ENCODE measurements at places on chromosomes 11 and 22. TPM values are rescaled to one million over a fixed set of nuclear protein-coding genes. Genes with fewer than 3 reads are reported as not detected.

The CATSPER1 gene
- polyA plus RNA-seq, result not detected

The RIMBP3C gene
- 0.07 TPM for polyA plus RNA-seq

The PRRG4 gene
- polyA plus RNA-seq, result not detected

The PDE3B gene
- 13.1 TPM for polyA plus RNA-seq

The HORMAD2 gene
- polyA plus RNA-seq, result 1.2 TPM

The TBCEL gene
- 16.5 TPM for polyA plus RNA-seq

The NCF4 gene
- polyA plus RNA-seq, result not detected

The C11orf91 gene
- polyA plus RNA-seq, result not detected

The VWA5A gene
- 87.3 TPM for polyA plus RNA-seq

The SHISAL1 gene
- polyA plus RNA-seq, result 21.6 TPM

The ENTHD1 gene
- not detected for polyA plus RNA-seq

The SLC22A8 gene
- polyA plus RNA-seq, result not detected

The NEU3 gene
- 16.9 TPM for polyA plus RNA-seq

The CCDC87 gene
- polyA plus RNA-seq, result 0.48 TPM

The KDM4D gene
- 1.5 TPM for polyA plus RNA-seq

The ADAMTS8 gene
- 0.12 TPM for polyA plus RNA-seq

The ZNF70 gene
- 1.3 TPM for polyA plus RNA-seq

The PRG3 gene
- polyA plus RNA-seq, result not detected

The SESN3 gene
- 9.4 TPM for polyA plus RNA-seq

The ARHGAP42 gene
- 0.64 TPM for polyA plus RNA-seq

The LINC01488 gene
- polyA plus RNA-seq, result not detected

The TBX1 gene
- not detected for polyA plus RNA-seq

The TSKU gene
- polyA plus RNA-seq, result 6.5 TPM

The LIF gene
- not detected for polyA plus RNA-seq

The TMEM218 gene
- polyA plus RNA-seq, result 70.0 TPM

The OR52N4 gene
- not detected for polyA plus RNA-seq

The SYT13 gene
- 65.4 TPM for polyA plus RNA-seq

The UBQLN3 gene
- polyA plus RNA-seq, result not detected

The BTG4 gene
- polyA plus RNA-seq, result not detected

The OR2D2 gene
- polyA plus RNA-seq, result not detected

The IGSF22 gene
- 0.90 TPM for polyA plus RNA-seq

The TMEM126B gene
- 111 TPM for polyA plus RNA-seq

The SMIM35 gene
- 0.12 TPM for polyA plus RNA-seq

The BIRC3 gene
- polyA plus RNA-seq, result not detected

The UPK3A gene
- polyA plus RNA-seq, result not detected

The CEND1 gene
- polyA plus RNA-seq, result 11.8 TPM

The HMGXB4 gene
- polyA plus RNA-seq, result 20.0 TPM

The GRAP2 gene
- polyA plus RNA-seq, result not detected

The KRTAP5-4 gene
- not detected for polyA plus RNA-seq

The ALKBH3 gene
- polyA plus RNA-seq, result 34.7 TPM

The BIK gene
- polyA plus RNA-seq, result 3.1 TPM
